ENCODE measurements at places on chromosomes 13 and 19.

- DNase-seq: peak; percentile 77
Measured at GRCh38 chr19:12778017-12778904, 2.9 kb upstream of the HOOK2 start.

- no peak for DNase-seq
Measured at GRCh38 chr13:102678339-102679107, 16.3 kb downstream of the METTL21C start.

- no peak for DNase-seq
Measured at GRCh38 chr19:19778666-19779065, 42.9 kb downstream of the ZNF506 start.

- DNase-seq: no peak
Measured at GRCh38 chr13:104314321-104314720, 1248.1 kb upstream of the SLC10A2 start.

DNA sequence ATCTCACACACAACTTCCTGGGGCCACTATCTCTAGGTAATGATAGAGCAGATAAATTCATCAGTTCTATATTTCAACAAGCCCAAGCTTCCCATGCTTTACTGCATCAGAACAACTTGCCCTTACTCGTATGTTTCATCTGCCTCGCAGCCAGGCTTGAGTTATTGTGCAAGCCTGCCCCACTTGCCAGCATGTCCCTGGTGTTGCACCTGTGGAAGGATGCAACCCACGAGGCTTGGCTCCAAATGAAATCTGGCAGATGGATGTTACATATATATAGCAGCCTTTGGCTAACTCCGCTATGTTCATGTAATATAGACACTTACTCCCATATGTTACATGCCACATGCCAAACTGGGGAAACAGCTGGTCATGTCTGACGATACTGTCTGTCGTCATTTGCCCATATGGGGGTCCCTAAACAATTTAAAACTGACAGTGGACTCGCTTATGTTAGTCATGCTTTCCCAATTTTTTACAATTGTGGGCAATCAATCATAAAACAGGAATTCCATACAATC is 6.2 kb downstream of the ERVK3-1 start:
- DNase-seq: no peak

DNA sequence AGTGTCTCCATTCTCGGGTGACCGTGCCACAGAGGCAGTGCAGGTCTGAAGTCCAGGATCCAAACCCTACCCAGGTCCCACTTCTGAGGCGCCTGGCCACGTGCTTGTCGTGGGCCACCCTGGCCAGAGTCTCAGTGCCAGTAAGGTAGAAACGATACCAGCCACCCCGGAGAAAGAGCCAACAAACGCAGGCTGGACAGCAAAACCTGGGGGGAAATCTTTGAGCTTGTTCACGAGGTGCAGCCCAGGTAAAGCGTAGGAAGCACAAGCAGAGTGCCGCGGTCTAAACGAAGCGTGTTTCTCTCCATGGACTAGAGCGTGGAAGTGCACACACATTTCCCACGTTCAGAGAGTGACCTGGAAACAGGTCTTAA is 95.6 kb downstream of the ATP11A start:
- DNase-seq: no peak

DNA sequence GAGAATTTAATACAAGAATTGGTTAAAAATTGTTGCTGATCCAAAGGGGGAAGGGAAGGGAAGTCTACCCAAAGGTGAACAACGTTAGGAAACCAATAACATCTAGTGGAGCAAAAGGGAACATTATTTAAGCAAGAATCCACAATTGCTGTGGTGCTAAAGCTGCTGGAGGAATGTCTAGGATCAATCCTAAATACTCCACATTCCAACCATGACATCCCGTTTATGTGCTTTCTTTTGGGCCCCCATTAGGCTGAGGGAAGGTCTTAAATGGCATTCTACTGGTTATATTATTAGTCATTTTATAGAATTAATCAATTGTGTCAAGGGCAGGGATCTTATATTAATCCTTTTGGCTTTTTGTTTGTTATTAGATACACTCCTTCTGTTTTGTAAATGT is 39.9 kb upstream of the VWA8 start:
- DNase-seq: peak; percentile 49

DNA sequence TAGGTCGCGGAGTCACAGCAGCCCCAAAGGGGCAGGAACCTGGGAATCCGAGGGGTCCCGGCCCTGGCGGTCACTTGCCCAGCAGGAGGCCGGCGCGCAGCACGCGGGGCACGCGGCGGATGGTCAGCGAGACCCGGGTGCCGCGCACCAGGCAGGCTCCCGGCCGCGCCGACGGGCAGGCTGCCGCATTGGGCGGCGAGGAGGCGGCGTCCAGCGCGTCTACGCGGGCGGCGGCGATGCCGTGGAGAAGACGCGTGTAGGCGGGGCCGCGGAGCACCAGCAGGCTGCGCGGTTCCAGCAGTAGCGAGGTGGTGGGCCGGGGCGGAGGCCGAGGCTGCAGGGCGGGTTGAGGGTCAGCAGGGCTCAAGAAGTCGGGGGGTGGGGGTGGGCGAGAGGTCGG is 607 bp upstream of the SYNE4 start:
- peak; percentile 51 for DNase-seq

DNA sequence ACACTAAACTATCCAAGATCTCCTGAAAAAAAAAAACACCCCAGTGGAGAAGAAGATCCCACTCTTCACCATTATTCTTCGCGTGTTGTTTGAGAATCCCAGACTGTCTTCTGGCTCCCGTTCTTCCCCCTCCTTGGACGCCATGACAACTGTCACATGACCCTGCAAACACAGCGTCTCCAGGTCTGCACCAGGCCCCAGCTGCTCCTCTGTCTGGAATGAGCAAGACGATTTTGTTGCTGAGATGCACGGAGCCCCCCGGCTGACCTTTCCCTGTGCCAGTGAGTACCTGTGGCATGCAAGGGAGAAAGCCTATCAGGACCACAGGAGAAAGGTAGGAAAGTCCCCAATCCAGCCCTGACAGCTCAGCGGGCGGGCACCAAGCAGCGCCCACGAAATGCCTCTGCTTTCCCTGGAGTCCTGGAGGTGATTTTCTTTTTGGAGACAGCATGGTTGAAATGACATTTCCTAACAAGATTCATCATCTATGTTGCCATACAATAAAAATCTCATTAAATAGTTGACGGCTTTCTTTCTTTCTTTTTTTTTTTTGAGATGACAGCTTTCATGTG is at the start of gene CFAP97D2:
Gene CFAP97D2 (plus strand): TSS at position 171 of the 572 bp plus-strand sequence. CDS start 74 bp downstream, at position 245.
- DNase-seq: no peak
